ENCODE measurements at places on chromosomes 5 and 9. TPM values are rescaled to one million over a fixed set of nuclear protein-coding genes. Genes with fewer than 3 reads are reported as not detected.

Gene VCAN
- 145 TPM for total RNA-seq

Gene TXNDC8
- not detected for total RNA-seq

Gene RIGI
- 3.4 TPM for total RNA-seq

Gene SMAD5
- total RNA-seq, result 42.4 TPM

Gene IFNB1
- not detected for total RNA-seq
